ENCODE measurements at places on chromosomes 4 and X.

GRCh38 chr4:12933760-12934221, 550.3 kb downstream of the RAB28 start:
- DNase-seq, result no peak

GRCh38 chr4:165461159-165461821, 82.5 kb downstream of the CPE start:
- no peak for DNase-seq

- no peak for DNase-seq
Observed at GRCh38 chrX:73916931-73917667, 354.1 kb downstream of the CHIC1 start.

DNA sequence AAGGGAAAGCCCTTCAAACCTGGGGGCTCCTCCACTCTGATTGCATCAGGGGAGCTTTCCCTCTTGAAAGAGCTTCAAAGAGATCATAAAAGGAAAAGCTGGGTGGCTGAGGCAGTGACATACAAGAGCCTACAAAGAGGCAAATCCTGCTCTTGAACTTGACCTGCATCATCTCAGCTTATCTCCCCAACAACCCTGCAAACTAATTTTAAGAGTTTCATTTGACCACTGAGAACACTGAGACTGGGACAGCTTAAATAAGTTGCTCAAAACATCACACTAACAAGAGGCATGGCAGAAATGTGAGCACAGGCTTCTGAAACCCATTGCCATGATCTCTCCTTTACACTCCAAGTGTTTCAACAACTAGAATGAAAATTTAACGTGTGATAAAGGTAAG, 101.6 kb upstream of the PPARGC1A start:
- DNase-seq, result no peak

- no peak for DNase-seq
Observed at GRCh38 chr4:108171339-108172230, 2.9 kb upstream of the LEF1 start.

DNA sequence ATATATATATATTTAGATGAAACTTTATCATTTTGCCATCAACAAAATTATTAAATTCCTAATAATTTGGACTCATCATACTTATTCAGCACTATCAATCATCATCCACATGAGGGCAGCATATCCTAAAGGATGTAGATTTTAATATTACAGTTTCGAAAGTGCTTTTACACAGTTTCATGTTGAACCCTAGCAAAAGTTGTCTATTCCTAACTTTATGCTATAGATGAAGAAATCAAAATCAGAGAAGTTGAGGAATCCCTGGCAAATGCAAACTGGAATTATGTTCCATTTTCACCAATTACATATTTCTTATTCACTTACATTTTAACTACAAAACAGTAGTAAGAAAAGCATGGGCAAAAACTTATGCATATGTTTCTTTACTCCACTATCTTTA, 36.6 kb upstream of the UGT2A1 start:
- no peak for DNase-seq

DNA sequence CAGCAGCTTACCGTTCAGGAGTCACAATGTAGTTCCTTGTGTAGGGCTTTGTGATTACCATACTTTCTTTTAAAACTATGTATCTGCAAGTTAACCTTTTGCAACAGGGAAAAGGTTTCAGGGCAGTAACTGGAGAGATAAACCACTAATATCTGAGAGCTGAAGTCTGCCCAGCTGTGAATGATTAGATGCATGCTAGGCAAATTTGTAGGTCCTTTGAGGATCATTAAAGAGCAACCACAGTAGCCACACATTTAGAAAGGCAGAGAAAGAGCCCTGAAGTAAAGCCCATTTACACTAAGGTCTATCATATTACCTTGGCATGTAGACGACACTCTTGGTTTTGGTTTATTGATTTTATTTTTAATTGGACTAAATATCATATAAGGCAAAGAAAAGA, 60.0 kb downstream of the ATP8A1 start:
- no peak for DNase-seq

DNA sequence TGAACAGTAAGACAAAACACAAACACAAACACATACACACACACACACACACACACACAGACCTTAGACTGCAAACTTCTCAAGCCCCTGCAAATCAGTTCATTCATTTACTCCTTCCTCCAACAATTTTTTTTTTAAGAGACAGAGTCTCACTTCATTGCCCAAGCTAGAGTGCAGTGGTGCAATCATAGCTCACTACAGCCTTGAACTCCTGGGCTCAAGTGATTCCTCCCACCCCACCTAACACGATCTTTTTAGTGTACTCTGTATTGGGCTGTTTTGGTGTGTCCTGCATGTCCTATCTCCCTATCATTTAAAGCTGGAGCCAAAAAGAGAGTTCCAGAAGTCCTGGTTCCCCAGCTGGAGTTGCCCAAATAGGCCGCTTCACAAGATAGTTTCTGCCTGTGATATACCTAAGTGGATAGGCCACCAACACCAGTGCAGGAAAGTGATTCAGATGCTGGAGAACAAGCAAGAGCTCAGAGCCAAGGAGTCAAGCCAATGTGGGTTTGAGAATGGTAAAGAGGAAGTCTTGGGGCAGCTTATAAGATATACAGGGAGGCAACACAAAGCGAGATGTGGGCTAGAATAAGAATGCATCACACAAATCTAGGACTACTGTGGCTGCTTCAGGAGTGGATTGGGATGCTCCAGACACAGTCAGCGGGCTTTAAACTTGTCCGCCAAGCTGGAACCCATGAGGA, 85.4 kb upstream of the RAPGEF2 start:
- DNase-seq, result no peak

GRCh38 chrX:96838537-96838936, 45.2 kb upstream of the RPA4 start:
- no peak for DNase-seq

- peak; percentile 41 for DNase-seq
Observed at GRCh38 chr4:139651282-139652194, 14.1 kb upstream of the MGST2 start.

GRCh38 chr4:73735231-73735630, 5.1 kb upstream of the CXCL8 start:
- DNase-seq, result no peak

DNA sequence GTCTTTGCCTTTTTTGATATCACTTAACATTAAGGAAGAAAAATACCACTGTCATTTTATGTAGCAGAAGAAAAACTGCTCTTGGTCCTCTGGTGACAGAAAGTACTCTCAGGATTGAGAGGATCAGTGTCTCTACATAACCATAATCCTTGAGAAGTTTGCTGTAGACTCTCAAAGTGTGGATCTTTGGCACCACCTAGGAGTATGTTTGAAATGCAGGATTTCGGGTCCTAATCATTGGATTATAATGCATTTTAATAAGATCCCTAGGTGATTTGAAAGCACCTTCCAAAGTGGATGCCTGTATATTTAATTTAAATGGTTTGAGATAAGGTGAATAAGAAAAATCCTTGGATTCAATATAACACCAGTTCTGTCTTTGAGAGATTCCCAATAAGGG, 23.2 kb downstream of the MOB1B start:
- DNase-seq, result no peak

- no peak for DNase-seq
Observed at GRCh38 chr4:29541757-29542156, 1178.4 kb upstream of the PCDH7 start.

GRCh38 chr4:41189076-41189475, 25.3 kb downstream of the APBB2 start:
- DNase-seq, result no peak

GRCh38 chr4:16035843-16036242, 48.0 kb downstream of the PROM1 start:
- no peak for DNase-seq

- DNase-seq, result no peak
Observed at GRCh38 chrX:3124031-3124430, 82.8 kb downstream of the ARSF start.

- DNase-seq, result no peak
Observed at GRCh38 chr4:166421556-166422156, 548.6 kb downstream of the TLL1 start.

- no peak for DNase-seq
Observed at GRCh38 chrX:130100180-130100579, 10.1 kb downstream of the ELF4 start.

DNA sequence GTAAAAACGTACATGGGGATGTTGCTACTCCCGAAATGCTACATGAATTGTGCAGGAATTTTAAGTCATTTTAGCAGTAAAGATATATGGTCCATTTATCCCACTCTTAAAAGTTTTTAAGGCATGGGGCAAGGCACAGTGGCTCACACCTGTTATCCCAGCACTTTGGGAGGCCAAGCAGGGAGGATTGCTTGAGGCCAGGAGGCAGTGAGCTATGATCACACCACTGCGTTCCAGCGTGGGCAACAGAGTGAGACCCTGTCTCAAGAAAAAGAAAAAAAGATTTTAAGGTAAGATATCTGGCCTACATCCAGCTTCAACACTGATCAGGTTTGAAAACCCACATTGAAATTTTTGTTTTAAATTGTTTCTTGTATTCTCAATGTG, 1.2 kb upstream of the SEC24D start:
- no peak for DNase-seq

DNA sequence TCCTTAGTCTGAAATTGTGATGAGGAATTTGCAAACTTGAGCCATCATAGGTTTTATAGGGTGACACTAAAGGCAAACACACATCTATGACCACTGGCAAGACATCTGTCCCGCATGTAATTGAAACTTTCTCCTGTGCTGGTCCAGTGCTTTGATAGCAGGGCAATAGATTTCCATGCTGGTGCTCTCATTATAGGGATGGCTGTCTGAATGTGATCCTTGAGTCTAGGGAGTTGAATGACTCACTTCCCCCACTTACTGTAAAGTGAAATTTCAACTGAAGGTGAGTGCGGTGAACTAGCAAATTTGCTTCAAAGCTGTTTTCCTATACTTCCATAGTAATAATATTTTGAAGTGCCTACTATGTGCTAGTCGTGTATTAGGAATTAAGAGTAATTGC, 1630.0 kb downstream of the STIM2 start:
- DNase-seq, result no peak

DNA sequence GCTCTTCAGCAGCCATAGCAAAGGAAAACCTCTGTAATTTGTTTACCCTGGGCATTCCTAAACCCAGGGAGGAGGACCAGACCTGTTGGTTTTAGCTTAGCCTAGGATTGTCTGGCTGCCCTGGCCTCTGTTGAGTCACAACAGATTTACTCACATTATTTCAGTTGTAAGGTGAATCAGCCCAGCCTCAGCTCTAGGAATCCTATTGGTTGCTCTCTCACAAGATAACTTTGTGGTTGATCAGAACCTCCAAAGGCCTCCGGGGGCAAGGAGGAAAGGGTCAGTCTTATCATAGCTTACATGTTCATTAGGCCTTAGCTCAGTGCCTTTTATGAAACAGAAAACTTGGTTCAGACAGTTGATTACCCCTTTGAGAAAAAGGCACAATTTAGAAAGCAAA, 41.0 kb downstream of the PDK3 start:
- DNase-seq, result no peak

DNA sequence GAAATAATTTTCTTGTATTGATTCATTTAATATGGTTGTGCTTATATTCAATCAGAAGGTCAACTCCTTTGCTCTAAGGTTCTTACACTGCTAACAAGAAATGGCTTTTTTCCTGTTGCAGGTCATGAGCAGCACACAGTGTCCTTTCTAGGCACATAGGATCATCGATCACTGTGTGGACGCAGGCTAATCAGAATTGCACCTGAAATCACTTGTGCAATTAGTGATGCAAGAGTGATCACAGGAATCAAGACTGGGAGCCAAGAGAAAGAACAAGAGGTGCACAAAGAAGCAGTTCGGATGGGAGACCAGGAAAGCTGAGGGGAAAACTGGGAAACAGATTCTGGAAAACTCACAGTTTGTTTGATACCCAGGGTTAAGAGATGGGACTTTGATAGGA, 21.1 kb downstream of the TDO2 start:
- no peak for DNase-seq

DNA sequence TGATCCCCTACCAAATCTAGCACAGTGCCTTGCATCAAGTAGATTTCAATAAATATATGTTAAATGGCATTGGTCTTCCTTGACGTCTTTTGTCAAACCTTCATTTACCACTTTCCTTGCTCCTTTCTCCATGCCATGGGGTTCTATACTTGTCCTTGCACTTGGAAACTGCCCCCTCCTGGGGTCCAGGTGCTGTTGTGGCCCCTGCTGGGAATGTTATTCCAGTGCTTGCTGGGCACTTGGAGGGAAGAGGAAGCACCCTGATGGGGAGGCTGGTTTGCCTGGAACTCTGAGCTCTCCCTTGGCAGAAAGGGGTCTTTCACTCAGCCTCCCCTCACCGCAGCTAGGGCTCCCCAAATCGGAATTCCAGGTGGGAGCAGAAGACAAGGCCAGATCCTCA, 18.9 kb downstream of the ZNF275 start:
- DNase-seq, result no peak

DNA sequence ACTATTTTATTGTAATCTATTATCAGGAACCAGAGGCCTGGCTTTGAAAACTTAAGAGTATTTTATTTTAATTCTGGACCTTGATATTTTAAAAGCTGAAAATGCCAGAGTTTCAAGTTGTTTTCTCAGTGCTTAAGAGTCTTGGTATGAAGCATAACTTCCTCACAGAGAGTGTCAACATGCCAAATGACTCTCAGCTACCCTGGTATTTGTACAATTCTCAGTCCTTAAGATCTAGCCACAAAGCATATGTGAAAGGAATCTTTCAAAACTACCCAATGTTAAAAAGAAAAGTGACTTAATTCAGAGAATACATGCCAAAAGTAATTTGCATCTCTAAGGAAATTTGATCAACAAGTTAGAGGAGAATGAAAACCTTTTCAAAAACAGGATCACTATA, 171.9 kb downstream of the DKK2 start:
- DNase-seq, result no peak

DNA sequence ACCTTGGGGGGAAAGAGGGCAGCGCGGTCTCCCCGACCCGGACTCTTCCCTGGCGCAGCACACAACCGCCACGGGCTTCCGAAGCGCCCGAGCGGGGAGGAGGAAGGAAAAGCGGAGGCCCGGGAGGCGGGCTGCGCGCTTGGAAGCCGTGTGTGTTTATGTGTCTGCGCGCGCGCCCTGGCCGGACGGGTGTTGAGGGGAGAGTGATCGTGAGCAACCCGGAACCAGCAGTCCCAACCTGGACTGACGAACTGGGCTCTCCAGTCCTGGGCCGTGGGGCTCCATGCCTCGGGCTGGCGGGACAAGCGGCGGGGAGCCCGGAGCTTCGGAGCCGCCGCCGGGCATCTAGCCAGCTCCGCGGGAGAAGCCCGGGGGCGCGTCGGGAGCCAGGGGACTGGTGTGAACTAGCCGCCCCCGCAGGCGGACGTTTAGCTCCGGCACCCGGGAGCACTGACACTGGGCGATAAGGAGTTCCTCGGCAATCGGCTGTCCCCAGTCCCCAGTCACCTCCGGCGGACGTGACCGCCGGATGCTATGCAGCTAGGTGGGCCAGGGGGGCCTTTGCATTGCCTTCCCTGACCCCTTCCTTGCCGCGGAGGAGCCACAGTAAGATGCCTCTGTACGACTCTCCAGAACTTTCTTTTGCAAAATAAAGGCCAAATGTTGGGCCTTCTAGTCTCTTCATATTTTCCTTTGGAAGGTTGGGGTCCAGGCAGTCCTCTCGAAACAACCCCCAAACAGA, 74.8 kb upstream of the BCOR start:
- no peak for DNase-seq

GRCh38 chr4:181008164-181008563, 1235.0 kb upstream of the TENM3 start:
- DNase-seq, result no peak

GRCh38 chr4:159343116-159343515, 240.2 kb downstream of the RAPGEF2 start:
- no peak for DNase-seq

GRCh38 chr4:127782025-127782274, 172 bp upstream of the HSPA4L start:
- DNase-seq, result no peak
